ENCODE measurements at places on chromosomes 1 and 21.

DNA sequence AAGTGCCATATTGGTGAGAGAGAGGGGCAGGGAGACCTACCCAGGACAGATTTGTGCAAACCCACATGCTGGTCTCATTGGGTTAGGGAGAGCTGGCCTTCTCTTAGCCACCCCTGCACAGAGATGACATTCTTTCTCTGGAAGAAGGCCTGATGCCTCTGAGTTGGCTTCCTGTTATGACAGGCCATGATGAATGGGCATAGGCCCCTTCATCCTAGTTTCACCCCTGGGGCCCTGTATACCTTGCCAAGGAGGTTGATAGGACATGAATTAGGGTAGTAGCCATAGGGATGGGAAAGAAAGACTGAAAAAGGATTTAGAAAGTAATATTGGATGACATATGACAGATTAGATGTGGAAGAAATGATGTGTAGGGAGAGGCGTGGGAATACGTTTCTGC lies 46.6 kb downstream of the TENT5C start:
- no peak for DNase-seq

- DNase-seq, result peak; percentile 42
These were observed 92.9 kb downstream of the PIGK start for GRCh38 chr1:77126307-77126706.

DNA sequence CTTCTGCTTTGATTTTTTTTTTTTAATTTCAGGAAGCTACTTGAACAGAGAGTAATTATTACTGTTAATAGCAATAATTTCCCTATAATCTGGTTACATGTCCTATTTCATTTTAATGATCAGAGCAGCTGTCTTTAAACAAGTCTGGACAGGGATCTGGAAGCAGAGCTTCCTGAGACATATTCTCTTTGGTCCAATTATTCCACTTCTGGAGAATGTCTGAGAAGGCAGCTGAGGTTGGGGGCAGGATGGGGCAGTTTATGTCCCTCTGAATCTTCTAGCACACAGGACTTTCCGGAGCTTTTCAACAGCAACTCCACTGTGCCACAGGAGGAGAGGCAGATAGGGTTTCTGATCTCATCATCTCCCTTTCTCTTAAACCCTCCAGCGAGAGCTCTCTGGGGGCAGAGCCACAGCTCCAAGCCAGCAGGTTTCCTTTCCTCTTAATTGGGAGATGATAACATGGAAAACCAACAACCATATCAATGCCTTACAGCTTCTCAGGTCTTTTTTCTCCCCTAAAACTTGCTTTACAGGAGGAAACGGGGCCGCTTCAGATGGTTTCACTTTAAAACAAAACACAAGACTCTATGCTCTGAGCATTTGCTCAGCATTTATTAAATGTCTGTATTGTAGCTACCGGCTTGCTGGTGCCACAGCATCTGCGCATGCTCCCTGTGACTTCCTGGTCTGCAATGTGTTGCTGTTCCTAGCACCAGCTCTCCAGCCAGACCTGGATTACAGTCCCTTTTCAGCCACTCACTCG lies 425.7 kb upstream of the USP24 start:
- peak; percentile 70 for DNase-seq

GRCh38 chr1:196372896-196373536 lies 235.2 kb downstream of the KCNT2 start:
- no peak for DNase-seq

DNA sequence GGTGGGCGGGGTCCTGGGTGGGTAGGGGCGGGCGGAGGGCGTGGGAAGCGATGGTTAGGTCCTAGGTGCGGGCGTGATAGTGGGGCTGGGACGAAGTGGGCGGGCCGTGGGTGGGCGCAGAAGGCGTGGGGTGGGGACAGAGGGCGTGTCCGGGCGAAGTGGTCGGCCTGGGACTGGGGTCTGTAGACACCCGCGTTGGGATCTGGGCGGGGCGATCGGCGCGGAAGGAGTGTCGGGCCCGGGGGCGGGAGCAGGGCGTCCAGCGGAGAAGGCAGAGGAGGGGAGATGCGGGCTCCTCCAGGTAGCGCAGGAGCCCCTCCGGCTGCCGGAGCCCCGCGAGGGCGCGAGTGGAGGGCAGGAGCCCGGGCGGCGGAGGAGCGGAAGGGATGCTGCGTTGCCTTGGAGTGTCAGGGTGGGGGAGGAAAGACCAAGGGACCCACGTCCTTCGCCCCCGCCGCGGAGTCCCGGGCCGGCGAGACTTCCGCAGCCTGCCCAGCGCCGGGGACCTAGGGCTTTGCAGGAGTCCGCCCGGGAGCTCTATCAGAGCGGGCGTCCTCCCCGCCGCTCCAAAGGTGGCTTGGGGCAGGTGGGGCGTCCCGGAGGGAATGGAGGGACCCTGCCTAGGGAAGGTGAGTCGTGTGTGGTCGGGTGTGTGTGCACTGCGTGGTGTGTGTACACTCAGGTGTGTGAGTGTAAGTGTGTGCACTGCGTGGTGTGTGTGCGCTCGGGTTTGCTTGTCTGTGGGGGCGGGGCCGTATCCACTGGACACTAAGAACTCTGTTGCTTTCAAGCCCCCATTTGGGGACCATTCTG lies 27.0 kb upstream of the PRSS38 start:
- no peak for DNase-seq

DNA sequence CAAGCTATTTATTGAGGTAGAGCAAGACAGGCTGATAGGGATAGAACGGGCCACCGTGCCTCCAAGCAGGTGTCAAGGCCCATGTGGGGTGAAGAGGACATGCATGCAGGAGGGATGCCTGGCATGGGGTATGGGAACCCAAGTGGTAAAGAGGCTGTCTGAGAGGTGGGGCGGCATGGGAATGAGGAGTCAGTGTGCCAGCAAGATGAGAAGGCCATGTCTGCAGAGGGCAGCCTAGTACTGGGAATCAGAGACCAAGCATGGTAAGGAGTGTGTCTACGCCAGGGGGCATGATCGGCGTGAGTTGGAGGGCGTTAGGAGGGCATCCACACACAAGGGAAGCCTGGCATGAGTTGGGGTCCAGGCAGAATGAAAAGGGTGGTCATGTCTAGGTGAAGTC lies 303.7 kb upstream of the PLD5 start:
- DNase-seq, result no peak

DNA sequence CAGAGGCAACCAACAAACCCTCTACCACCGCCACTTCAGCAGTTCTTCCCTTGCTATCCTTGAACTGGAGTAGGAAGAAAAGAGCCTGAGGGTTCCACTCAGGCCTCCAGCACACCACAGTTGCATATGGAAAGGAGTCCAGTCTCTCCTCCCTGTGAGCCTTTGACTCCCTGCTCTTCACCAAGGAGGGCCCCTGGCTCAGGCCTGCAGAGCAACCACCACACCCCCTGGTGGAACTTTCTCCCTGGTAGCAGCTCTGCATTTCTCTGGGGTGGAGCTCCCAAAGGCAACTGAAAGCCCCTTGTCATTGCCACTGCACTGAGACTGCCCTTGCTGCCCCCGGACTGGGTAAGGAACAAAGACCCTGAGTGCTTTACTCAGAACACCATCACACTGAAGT lies 1021.5 kb upstream of the ADGRL2 start:
- no peak for DNase-seq

DNA sequence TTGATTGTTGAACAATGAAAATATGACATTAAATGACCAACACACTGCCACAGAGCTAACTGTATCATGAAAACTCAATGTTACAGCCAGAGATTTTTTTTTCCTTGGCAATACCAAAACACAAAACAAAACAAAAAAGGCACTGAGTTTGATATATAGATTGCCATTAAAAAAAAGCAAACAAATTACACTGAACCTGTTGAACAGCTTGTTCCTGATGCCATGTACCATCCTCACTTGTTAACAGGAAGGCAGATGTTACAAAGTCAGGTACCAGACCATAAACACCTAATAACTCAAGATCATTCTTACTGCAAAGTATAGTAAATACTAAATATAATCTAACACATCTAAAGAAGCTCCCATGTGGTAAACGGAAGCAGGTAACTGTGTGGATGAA lies 75.2 kb downstream of the ZNF644 start:
- DNase-seq, result no peak

DNA sequence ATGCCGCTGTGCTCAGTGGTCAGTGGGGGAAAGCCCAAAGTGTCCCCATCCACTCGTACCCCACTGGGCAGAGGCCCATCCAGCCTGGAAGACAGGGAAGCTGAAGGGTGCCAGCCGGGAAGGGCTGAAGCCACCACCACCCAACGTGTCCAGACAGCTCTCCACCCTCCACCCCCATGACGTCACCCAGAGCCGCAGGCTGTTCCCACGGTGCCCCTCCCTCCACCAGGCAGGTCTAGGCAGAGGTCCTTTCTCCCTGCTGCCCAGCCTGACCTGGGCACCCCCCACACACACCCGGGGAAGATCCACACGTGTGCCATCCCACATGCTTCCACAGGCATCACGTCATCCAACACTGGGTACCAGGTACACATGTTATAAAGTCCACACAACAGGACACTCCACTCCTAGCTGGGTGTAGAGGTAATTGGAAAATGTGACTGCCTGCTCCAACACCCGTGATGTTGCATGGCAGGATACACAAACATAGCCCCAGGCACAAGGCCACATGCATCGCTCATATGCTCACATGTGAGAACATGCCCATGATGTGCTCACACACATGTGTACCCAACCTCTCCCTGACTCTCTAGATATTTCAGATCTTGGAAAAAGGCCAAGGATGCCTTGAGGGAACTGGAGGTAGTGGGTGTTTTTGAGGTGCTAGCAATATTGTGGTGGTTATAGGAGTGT lies 5.1 kb upstream of the ARHGAP30 start:
- DNase-seq, result no peak

DNA sequence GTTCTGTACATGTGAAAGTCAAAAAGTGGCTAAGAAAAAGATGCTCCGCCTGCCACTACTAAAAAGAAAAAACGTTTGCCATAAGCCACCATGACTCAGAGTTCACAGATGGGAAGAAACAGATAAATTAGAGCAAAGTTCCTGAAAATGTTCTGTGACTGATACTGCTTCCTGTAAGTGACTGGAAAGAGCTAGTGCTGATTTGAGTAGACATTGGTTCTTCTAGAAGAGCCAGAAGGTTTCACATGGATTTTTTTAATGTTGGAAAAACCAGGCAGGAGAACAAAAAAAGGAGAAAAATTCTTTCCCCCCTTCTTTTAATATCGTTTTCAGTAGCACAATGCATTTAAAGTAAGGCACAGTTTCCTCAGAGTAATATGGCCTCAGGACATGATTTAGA lies 221.4 kb downstream of the HLX start:
- DNase-seq, result no peak

DNA sequence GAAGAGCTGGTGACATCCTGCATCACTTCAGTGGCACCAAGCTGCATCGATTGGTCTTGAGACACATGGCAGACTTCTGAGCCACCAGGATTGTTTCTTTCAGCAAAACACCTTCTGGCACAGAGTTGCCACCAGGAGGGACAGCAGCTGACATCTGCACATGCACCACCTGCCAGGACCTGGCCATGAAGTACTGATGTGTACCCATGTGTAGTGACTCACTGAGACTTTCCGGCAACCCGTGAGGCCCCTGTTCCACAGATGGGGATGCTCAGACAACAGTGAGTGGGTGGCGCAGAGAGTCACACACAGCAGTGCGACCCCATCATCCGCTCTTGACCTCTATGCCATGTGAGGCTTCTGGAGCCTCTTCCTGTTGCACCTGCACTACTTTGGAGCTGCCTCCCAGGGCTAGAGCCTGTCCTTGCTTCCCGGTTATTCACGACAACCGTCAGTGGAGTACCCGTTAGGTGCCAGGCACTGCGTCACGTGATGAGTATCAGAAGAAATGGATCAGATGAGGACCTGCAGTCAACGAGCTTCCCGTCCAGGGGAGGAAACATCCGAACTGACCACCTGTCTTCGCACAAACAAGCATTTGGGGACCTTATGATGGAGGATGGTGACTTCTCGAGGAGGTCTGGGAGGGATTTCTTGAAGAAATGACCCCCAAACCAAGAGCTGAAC lies 80.5 kb upstream of the VAMP3 start:
- DNase-seq, result no peak

- no peak for DNase-seq
These were observed 28.0 kb downstream of the TAF5L start for GRCh38 chr1:229597877-229598276.

- DNase-seq, result no peak
These were observed 775 bp downstream of the MMEL1 start for GRCh38 chr1:2632051-2632430.

GRCh38 chr1:183180634-183181056 lies 5.4 kb upstream of the LAMC2 start:
- peak; percentile 71 for DNase-seq

DNA sequence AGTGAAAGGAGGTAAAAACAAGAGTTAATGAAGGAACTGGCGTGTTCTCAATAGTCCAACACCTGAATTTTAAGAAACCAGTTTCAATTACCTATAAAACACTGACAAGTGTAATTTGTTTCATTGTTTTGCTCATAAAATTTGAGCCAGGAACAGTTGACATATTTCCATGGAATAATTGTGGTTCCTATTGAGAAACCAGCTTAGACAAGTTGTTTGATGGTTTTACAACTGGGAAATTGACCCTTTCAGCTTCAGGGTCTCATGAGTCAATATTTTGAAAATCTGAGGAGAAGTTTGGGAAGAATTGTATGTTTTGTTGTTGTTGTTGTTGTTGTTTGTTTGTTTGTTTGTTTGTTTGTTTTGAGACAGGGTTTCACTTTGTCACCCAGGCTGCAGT lies 69.1 kb upstream of the GADD45A start:
- DNase-seq, result no peak

DNA sequence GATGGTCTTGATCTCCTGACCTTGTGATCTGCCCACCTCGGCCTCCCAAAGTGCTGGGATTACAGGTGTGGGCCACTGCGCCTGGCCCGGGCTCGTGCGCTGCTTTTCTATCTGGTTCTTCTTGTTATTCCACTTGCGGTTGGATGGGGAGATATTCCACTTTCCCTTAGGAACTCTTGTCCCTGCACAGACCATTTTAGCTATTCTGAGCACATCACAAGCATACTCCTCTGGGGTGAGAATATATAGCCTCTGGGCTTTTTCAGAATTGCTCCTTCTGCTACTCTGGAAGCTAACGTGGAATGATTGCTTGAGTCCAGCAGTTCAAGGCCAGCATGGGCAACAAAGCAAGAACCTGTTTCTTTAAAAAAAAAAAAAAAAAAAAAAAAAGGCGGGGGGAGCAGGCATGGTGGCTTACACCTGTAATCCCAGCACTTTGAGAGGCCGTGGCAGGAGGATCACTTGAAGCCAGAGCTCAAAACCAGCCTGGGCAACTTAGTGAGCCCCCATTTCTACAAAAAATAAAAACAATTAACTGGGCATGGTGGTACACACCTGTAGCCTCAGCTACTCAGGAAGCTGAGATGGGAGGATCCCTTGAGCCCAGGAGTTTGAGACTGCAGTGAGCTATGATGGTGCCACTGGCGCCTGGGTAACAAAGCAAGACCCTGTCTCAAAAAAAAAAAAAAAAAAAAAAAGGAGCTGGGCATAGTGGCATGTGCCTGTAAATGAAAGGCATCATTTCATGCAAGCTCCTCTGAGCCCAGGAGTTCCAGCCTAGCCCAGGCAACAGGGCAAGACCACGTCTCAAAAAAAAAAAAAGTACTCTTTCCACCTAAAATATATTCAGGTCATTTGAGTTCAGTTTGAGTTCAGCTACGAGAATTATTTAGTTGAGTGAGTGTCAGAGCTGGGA lies 11.8 kb upstream of the PGD start:
- DNase-seq, result no peak
